ENCODE measurements at places on chromosomes 1 and 21.

GRCh38 chr1:233518344-233518743 is 95.6 kb upstream of the KCNK1 start:
- no peak for DNase-seq

GRCh38 chr1:232780354-232780753 is 24.9 kb upstream of the MAP10 start:
- DNase-seq, result no peak

DNA sequence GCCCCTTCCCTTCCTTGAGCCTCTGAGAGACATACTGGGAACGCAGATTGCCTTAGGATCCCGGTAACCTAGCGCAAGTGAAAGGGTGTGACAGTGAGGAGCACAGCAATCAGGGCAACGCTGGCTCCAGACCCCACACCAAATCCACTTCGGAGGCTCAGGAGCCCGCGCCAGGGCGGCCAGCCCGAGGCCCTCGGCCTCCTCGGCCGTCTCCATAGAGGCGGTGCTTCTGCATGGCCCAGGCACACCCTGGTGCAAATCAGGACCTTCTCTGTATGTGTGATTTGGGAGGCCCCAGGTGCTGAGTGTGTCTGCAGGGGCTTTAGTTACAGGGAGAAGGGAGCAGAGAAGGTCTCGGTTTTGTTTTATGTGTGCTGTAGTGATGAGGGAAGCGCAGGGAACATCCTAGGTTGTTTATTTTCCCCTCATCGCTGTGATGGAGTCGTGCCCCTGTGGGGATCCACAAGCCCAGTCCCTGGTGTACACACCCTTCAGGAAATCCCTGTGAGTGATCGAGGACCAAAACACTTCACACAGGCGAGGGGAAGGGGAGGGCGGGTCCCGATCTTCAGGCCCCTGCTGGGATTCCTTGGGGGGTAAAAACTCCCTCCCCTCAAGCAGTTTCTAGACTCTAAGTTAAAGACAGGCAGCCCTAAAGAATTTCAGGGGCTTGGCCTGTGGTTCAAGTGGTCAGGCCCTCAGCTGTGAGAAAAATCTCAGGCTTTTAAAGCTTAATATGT is 9.4 kb downstream of the KIAA1614 start:
- no peak for DNase-seq

DNA sequence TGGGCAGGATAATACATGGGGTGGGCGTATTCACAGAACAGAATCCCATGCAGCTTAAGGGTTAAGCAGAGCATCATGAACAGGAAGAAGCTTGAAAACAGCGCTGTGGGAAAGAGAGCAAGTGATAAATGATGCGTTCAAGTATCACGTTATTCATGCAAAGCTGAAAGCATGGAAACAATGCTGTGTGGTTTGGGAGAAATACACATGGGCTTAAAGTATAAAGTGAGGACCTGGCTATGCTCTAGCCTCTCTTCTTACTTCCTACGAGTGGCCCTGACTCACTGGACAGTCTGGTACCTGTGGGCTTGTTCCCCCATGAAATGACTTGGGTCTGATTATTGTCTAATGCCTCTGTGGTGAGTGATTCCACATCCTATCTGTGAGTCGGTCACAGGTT is 25.7 kb downstream of the TMPRSS2 start:
- DNase-seq, result no peak

- DNase-seq, result no peak
Observed at GRCh38 chr1:38932571-38932970, 9.1 kb downstream of the RHBDL2 start.

- DNase-seq, result no peak
Observed at GRCh38 chr1:223010582-223011504, 132.2 kb downstream of the TLR5 start.

Measured in nucleus accumbens (tissue), 56 donors.